ENCODE measurements at places on chromosomes 6 and 20. TPM values are rescaled to one million over a fixed set of nuclear protein-coding genes. Genes with fewer than 3 reads are reported as not detected.

Gene OPN5
- not detected for total RNA-seq

Gene TOX2
- 3.9 TPM for total RNA-seq

Gene UST
- total RNA-seq, result under 0.01 TPM

Gene CNR1
- 1.3 TPM for total RNA-seq

Gene CST2
- not detected for total RNA-seq

Gene C6orf163
- 2.9 TPM for total RNA-seq
